ENCODE measurements at places on chromosomes 2 and 18.

DNA sequence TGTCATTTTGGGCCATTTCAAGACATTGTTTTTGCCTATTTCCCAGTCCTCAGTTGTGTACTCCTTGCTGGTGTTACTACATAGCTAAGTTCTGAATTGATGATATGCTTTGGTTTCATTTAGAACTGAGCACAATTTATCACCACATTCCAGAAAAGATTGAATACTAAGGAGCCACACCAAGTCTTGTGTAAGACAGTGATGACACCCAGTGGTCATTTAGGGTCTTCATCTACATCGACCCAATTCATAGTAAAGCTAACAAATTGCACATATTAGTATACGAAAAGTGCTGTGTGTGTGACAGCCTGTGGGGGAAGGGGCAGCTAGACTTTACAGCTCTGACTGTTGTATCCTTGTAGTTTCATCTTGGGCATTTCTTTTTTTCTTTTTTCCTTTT is 10.9 kb upstream of the DLX2 start:
- DNase-seq: no peak

DNA sequence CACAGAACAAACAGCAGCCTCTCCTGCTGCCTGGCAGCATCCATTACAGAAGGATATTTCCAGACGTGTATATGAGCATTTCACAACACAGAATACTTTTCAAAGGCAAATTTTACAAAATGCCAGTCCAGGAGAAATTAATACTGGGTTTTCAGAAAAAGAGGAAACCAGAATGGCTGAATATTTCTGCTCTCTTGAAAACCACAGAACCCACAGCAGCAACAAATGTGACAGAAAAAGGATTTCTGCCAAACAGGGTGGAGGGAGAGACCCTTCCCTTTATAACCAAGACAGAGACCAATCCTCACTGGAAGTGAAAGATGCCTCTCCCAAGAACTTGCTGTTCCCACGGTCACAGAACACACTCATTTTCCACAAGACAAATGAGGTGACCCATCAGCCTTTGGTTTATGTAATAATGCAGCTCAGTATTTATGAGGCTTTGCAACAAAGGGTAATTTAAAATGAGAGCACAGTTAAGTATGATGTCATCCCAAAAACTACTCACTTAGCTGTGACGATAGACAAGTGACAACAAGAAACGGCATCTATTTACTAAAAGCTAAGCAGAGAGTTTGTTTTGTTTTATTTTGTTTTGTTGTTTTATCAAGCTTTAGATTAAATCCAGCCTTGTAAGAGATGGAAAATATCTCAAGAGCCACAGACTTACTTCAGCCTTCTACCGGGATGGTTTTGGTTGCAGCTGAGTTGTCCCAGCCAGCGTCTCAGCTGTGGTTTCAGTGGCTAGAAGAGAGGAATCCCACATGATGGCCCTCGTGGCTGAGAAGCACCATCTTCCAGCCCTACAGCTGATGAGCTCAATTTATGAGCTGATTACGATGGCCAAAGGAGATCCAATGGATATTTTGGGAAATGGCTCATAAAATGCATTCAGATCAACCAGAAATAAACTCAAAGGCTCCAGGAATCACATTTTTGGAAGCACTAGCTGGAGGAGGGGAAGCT is 249.3 kb upstream of the AGAP1 start:
- DNase-seq: no peak

DNA sequence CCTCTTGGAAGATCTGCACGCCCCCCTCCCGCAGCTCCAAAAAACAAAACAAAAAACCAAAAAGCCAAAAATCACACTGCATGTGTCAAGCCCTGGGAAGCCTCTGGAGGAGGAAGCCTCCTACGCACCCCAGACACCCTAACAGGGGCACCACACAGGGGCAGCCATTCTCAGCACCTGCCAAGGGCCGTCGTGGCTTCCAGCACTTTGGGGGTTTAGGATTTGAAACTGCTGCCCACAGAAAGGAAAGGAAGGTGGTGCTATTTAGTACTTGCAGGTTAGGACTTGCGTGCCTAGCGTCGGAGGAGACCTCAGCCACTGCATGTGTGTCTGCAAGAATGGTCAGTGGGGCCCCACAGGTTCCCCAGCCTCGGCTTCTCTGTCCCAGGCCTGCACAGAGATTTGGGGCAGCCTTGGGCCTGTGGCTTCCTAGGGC is 419 bp upstream of the GPR55 start:
- no peak for DNase-seq

- DNase-seq: no peak
Measured at GRCh38 chr2:72924353-72925240, 7.3 kb downstream of the EMX1 start.

DNA sequence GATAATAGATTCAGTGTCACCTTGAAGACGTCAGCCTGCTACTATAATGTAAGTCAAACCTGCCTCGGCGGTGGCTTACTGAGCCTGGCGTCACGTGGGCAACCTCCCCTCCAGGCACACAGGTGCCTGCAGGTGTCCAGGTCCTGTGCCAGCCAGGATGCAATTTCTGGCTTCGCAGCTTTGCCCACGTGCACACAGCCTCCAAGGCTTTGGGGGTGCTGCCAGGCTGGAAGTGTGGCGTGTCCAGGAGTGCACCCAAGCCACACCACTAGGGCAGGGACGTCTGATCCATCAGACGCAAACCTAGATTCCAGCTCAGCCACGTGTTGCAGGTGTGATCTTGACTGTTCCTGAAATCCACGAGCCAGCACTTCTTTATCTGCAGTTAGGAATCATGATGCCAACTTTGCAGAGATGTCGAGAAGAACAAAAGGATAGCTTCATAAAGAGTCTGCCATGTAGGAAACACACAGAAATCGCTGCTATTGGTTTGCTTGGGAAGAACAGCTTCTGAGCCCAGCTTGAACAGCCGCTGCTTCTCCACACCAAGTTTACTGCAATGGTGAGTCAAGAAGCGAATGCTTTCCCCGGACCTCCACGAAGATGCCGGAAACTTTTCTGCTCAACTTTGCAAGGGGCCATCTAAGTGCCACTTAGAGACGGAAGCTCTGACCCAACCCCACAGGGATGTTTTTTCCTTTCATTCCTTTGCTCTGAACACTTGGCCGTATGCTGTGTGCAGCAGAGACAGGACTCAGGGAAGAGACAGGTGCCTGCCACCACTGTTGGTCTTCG is 84.2 kb upstream of the SALL3 start:
- no peak for DNase-seq

- no peak for DNase-seq
Measured at GRCh38 chr2:49005261-49005660, 149.1 kb downstream of the FSHR start.

Data from stimulated activated CD4-positive, alpha-beta T cell treated with anti-CD3 and anti-CD28 coated beads, Interleukin-4, amount 100 ng/mL, for 4 hours (primary cell).